T1000 (cell line): ENCODE measurements at places on chromosomes 5 and 9.
A peak's percentile ranks its signal among the peaks of the same experiment; 100 is the strongest.

DNA sequence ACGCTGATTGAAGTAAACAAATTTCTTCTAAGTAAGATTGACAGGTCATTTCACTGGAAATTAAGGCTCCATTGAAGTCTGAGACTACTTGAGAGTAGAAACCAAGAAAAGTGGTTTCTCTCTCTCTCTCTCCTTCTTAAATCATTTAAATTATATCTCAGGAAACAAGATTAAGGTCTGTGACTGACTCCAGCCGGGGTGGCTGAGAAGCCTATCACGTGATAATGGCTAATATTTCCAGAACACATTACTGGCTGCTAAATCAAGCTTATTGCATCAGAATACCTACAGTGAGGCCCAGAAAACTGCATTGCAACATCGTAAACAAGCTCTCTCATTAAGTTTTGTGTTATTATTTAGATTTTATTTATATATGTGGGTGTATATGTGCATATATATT is 88.4 kb downstream of the PTCD2 start:
- DNase-seq, result no peak

DNA sequence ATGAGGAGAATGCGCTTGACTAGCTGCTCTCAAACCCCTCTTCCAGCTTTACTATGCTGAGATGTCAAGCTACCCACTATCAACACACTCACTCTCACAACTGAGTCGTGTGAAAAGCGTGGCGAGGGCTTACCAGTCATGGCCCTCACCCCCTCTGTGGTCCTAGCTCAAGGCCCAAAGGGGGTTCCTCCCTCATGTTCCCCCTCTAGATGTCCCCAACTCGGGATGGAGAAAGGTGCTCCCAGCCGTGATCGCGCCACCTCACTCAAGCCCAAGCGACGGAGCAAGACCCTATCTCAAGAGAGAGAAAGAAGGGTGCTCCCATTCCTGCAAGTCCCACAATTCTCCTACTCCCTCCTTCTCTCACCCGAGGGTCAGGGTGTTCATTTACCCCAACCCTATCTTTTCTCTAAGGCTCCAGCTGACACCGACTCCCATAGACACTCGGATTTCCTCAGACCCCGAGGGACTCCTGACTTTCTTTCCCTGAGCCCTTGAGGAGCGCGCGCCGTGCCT is 559 bp downstream of the SLC38A9 start:
- no peak for DNase-seq

GRCh38 chr9:37953775-37954437 is 50.0 kb upstream of the SLC25A51 start:
- DNase-seq, result peak; percentile 72

DNA sequence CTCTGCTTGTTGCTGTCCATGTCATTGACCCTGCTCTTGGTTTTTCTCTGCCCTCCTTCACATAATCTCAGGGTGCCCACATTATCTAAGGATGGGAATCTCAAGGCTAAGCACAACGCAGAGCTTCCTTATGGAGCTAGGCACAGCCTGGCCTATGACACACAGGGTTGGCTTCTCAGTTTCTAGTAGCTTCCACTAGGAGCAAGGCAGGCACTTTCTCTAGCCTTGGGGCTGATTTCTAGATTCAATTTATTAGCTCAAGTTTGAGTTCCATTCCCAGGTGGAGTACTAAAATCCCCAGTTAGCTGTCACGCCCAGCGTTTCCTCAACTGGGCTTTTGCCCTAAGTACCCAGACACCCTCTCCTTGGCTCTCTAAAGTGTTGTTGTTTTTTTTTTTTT is 12.4 kb downstream of the IL4 start:
- no peak for DNase-seq

GRCh38 chr9:132487351-132487791 is 77.4 kb downstream of the CFAP77 start:
- DNase-seq, result no peak

DNA sequence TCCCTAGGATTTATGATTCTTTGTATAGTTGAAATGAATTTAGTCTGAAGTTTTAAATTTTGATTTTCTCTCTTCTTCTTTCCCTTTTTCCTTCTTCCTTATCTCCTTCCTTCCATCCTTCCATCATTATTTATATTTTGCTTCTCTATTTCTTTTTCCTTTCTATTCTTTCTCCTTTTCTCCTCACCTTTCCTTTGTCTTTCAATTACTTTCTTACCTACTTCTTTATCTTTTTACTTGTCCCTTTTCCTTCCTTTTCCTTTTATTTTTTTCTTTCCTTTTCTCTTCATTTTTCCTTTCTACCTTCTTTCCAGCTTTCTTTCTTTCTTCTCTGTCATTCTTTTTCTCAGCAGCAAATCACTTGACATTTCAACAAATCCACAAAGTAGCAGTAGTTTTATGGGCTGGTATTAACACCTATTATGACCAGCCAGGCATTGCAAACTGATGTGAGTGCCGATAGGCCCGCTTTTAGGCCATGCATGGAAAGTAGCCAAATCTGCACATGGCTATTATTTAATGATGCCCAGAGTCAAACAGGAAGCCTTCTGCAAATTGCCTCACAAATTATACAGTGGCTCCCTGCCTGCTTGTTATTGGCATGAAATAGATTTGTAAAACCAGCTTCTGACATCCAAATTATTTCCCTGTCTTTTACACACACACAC is 37.1 kb upstream of the NR3C1 start:
- DNase-seq, result no peak

- no peak for DNase-seq
Measured at GRCh38 chr5:54081415-54081814, 229.0 kb downstream of the ARL15 start.

DNA sequence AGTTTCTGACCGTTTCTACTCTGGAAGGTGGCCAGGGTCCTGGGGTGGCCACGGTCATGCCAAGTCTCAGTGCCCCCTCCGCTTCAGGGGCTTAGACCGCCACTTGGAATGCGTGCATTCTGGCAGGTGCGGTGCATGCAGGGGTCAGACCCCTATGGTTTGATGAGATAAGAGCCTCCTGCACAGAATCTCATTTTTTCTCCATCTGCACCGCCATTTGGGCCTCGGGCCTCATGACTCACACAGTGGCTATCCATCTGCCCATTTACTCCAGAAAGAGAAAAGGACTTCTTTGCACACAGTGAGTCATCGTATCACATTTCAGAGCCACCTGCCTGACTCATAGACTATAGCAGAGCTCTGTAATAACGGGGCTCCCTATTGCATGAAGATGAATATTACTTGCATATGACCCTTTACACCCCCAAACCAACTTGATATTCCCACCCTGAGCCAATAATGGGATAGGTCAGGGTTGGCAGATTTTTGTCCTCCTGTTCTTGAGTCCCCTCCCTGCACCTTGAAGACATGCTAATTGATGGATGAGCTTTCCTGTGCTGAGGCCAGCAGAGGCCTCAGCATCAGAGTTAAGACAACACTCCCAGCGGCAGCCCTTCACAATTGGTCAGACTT is 157.4 kb downstream of the NR3C1 start:
- peak; percentile 80 for DNase-seq

- DNase-seq, result peak; percentile 19
Measured at GRCh38 chr9:4674783-4675182, 4.6 kb upstream of the CDC37L1 start.

DNA sequence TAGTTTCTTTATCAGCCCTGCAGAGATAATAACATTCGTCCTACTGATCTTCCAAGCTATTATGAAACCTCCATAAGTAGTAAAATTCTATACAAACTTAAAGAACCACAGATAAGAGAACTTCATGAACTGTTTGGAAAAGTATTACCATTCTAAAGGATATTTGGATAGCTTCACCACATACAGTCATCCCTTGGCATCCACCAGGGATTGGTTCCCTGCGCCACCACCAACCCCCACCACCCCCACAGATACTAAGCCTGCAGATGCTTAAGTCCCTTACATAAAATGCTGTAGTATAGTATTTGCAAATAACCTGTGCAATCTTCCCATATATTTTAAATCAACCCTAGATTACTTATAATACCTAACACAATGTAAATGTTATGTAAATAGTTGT is 61.4 kb upstream of the SHISAL2B start:
- no peak for DNase-seq

GRCh38 chr5:179866241-179867078 is 7.8 kb upstream of the MRNIP start:
- no peak for DNase-seq

- no peak for DNase-seq
Measured at GRCh38 chr5:41112486-41113455, 41.6 kb upstream of the MROH2B start.

- no peak for DNase-seq
Measured at GRCh38 chr9:72888067-72888466, 64.8 kb downstream of the ALDH1A1 start.

GRCh38 chr9:77435277-77435676 is 212.8 kb downstream of the GNA14 start:
- DNase-seq, result no peak

DNA sequence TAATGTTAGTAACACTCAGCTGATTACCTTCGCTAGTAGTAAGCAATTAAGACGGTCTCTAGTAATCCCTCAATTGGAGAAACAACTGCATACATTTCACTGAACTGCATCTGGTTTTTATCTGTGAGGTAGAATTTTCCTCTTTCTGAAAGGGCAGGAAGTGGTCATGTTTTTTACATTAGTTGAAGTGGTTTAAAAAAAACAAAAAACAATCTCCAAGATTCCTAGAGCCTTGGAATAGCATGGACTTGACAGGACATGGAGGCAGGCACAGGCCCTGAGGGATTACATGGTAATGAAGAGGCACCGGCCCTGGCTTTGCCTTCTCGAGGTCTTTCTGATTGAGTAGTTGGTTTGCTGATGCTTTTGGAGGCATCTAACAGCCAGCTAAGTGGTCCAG is 25.8 kb downstream of the THBS4 start:
- DNase-seq, result no peak

DNA sequence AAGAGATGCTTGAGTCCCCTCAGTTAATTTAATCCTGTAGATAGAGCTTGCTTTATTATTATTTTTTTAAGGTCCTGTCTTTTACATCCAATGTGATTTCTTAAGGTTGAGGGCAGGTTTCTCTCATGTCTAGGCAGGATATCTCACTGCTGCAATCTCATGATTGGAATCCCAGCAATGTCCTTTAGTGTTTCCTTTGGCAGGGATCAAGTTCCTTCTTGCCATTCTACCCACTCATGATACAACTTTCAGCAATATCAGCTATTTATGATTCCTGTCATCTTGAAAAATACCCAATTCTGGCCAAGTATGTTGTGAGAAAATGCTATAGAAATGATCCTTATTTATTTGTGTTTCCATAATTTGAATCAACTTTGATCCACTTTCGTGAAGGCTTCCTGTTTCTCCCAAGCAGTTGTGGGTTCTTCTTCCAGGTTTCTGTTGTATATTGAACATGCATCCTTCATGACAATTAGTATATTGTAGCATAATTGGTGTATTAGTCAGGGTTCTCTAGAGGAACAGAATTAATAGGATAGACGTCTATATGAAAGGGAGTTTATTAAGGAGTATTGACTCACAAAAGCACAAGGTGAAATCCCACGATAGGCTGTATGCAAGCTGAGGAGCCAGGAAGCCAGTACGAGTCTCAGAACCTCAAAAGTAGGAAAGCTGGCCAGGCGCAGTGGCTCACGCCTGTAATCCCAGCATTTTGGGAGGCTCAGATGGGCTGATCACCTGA is 18.4 kb upstream of the VPS13A start:
- DNase-seq, result no peak
